ENCODE measurements at places on chromosomes 4 and X.

- DNase-seq, result no peak
Measured at GRCh38 chr4:76640353-76640910, 205.4 kb downstream of the SHROOM3 start.

DNA sequence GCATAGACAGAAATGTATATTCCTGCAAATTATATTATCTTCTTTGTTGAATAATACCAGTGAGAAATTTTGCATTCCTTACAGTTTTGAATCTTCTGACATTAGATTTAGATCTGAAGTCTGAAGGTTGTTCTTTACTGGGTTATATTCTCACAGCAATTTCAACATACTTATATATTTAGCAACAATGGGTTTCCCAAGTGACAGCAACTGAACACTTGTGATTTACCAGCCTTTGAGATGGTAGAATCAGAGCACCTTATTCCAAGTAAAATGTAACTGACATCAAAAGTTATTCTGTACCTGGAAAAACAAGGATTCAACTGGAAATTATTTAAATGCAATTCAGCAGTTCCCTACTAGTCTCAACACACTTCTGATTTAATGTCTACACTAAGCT lies 66.0 kb downstream of the RELL1 start:
- DNase-seq, result no peak

DNA sequence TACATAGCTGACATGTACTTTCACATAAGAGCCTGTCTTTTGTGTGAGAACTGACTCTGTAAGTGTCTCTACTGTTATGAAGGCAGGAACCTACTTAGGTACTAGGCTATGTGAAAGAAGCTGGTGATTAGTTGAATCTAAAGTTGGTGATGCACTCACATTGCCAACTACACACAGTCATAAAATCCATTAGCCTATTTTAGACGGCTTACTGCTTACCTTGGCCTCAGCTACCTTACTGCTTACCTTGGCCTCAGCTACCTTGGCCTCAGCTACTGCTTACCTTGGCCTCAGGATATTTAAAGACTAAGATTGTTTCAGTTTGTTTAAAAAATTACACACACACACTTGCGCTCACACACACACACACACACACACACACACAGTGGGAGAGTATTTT lies 549.7 kb downstream of the IL1RAPL1 start:
- DNase-seq, result no peak

DNA sequence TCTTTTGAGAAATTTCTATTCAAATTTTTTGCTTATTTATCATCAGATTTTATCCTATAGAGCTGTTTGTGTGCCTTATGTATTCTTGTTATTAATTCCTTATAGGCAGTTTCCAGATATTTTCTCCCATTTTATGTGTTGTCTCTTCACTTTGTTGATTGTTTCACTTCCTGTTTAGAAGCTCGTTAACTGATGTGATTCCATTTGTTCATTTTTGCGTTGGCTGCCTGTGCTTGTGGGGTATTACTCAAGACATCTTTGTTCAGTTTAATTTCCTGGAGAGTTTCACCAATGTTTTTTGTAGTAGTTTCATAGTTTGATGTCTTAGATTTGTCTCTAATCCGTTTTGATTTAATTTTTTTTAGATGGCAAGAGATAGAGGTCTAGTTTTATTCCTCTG lies 14.6 kb downstream of the ZNF718 start:
- DNase-seq, result no peak

DNA sequence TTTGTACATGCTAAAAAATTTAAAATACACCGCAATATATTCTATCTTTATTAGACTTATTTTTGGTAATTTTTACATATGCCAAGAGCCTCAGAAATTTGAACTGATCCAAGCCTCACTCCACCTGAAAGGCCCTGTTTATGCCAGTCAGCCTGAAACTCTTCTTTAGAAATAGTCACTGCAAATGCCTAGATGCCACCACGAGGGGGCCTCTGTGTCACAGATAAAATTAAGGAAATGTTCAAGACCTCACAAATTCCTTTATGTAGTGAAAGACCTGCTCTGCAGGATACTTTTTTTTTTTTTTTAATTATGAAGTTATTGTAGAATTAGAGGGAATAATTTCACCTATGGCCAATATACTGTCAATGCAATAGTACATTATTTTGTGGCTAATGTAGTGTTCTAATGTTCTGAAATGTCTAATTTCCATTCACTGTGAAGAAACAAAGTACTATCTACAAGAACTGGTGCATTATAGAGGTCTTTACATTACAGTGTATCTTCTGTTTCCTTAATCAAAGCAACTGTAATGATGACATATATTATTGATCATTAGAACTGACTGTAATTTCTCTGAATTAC lies 69.8 kb downstream of the DTHD1 start:
- DNase-seq, result peak; percentile 83

DNA sequence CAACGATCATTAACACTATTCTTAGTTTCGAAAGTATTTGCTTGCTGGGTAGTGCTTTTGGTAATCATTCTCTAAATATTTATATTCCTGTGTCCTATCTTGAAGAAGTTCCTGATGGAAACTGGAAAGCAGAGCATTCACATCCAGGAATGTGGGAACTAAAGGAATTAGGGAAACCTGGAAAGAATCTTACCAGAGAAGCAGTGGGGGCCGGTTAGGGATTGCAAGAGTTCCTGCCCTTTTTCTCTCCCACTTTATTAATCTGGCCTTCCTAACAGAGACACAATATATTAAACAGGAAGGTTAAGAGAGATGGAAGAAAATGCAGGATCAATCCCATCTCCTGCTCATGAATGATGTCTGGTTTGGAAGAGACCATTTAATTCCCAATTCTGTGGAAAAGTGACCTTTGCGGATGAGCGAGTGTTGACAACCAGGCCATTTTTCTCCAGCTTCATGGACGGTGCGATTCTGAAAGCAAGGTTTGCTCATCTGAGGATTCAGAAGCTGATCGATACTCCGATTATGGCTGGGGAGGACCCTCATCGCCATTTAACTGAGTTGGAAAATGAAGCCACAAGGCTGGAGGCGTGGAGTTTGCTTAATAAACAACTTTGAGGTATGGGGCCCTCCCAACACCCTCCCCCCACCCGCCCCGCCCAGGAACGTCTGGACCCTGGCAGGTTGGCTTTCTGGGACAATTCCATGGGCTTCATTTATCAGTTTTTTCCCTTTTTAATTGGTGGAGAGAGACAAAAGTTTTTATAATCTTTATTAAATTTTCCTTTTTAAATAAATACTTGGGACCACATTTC lies 52.3 kb downstream of the C4orf51 start:
- DNase-seq, result no peak

DNA sequence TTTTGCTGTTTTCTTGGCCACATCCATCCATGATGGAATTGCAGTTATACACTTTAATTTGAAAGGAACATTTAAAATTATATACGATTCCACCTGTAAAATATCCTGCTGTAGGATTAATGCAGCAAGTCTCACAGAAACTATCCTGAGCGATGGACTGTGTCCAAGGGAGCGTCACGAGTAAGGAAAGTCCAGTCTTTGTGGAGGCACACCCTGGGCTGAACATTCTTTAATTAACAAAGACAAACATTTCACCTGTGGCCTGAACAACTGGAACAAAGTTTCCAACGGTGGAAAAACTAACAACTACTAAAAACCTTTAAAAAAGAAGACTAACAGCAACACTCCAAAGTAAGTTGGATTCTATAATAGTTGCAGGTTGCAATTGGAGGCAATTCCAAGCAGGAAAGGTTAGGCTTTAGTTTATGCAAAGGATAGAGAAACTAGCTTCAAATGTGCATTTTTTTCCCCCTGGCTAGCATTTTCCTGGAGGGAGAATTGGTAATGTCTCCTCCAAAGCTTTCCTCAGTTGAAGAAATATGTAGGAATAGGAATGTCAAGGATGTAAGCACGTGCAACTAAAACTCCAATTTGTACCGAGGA lies 11.0 kb downstream of the EREG start:
- DNase-seq, result no peak

- DNase-seq, result peak; percentile 47
Measured at GRCh38 chrX:1480082-1480785, 27.5 kb upstream of the ASMTL start.

DNA sequence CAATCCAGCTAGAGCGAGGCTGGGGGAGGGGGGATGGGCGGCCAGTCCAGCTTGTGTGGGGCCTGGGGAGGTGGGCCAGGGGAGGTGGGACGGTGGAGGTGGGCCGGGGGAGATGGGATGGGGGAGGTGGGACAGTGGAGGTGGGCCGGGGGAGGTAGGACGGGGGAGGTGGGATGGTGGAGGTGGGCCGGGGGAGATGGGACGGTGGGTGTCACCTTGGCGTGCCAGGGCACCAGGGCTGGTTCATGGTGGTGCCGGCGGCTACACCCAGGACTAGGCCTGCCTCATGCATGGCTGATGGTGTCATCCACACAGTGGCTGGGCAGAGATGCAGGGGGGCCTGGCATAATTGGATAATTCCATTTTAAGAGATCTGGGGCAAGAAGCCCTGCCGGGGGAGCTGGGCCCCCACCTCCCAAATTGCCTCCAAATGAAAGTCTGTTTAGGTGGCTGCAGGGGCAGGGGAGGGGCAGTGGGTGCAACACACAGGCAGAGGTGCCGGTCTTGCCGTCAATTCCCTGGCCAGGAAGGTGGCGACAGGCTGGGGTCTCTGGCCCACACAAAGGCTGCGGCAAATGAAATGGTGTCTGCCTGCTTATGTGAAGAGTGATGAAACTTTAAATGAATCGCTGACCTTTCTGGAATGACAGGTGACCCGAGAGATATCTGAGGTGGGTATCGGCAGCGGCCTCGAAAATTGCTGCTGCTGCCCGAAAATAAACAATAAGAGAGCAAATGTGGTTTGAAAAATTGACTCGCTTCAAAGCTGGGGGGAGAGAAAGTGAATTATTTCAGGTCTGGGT lies 82.1 kb downstream of the FAM53A start:
- no peak for DNase-seq

DNA sequence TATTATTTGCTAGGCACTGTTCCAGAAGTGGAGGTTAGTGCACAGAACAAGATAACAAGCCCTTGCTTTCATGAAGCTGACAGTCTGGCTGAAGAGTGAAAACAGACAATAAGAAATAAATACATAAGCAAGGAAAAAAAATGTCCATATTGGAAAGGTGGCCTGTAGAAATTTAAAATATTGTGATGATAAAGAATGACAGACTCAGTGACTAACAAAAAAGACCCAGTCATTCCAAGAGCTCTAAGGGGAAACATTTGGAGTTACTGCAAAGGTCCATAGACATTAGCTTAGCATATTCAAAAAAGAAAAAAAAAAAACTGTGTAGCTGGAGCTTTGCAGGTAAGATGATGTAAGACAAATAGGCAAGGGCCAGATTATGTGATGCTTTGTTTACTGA lies 1.0 kb upstream of the ANTXR2 start:
- no peak for DNase-seq

DNA sequence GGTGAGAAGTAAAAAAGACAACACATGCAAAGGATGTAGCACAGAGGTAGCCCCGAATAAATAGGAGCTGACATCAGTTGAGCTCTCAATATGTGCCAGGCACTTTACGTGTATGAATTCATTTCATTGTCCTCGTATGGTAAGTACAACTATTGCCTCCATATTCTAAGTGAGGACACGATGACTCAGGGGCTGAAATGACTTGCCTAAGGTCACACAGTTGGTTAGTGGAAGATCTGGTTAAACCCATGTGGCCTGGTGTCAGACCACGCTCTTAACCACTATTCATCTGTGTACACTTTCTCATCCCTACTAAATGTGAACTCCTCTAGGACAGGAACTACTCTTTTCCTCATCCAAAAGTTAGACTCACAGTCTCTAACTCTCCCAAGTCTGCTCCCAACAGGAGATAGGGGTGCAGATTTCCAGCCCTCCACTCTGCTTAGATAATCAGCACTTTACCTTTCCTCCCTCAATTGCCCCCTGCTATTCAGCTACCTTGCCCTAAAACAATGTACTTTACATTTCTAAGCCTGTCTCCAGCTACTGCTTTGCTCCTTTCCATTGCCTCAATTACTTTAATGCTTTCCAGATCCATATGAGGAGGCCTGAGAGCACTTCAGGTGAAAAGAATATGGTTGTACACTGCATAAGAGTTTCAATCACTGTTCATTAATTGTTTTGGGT lies 58.8 kb upstream of the LHFPL1 start:
- no peak for DNase-seq
